Left lobe of liver (tissue), 2 donors: ENCODE measurements at places on chromosomes 16 and 17. TPM values are rescaled to one million over a fixed set of nuclear protein-coding genes. Genes with fewer than 3 reads are reported as not detected.

DNA sequence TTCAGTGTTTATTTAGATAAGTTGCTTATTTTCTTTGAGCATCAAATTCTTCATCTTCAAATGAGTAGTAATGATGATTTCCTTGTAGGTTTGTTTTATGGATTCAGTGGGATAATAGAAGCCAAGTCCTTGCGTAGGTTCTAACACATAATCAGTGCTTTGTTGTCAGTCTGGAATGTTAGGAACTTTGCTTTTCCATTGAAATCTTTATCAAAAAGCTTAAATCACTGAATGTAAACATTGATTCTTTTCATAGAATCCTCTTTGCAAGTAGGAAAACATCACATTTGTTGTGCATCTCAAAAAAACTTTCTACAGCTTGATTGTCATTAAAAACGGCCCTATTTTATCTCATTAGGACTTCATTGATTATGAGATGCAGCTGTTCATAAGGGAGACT lies 490.3 kb upstream of the GOT2 start:
- DNase-seq, result no peak

- DNase-seq, result no peak
Measured at GRCh38 chr17:51668155-51668962, 408.0 kb downstream of the UTP18 start.

GRCh38 chr17:46176975-46177374 lies 16.3 kb downstream of the KANSL1 start:
- no peak for DNase-seq

GRCh38 chr17:60160829-60161501 lies 11.2 kb downstream of the CA4 start:
- DNase-seq, result no peak

GRCh38 chr17:17170346-17170985 lies 35.7 kb downstream of the PLD6 start:
- DNase-seq, result no peak

DNA sequence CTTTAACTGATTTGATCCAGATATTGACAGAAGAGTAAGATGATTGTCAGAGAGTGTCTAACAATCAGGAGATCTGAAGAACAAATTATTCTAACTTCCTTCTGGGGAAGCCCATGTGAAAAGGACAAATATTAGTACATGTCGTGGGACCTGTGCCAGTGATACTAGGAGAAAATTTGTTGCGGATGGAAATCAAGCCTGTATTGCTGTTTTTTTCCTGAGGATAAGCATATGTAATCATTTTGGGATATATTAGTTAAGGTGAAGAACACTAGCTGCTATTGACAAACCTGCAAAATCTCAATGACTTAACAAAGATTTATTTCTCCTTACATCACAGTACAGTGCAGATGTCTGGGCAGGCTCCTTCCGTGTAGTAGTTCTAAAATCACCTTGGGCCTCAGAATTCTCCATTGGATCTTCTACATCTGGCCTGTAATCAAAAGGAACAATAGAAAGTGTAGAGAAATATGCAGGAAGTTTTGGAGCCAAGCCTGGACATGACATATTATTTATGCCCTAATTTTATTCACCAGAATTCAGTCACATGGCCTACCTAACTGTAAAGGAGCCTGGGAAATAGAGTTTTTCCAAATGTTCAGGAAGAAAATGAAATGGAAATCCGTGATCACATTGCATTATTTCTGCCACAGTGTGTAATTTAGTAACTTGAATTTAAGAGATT lies 58.3 kb downstream of the CYB561 start:
- no peak for DNase-seq

Gene HSD11B2
- 3.1 TPM for total RNA-seq

DNA sequence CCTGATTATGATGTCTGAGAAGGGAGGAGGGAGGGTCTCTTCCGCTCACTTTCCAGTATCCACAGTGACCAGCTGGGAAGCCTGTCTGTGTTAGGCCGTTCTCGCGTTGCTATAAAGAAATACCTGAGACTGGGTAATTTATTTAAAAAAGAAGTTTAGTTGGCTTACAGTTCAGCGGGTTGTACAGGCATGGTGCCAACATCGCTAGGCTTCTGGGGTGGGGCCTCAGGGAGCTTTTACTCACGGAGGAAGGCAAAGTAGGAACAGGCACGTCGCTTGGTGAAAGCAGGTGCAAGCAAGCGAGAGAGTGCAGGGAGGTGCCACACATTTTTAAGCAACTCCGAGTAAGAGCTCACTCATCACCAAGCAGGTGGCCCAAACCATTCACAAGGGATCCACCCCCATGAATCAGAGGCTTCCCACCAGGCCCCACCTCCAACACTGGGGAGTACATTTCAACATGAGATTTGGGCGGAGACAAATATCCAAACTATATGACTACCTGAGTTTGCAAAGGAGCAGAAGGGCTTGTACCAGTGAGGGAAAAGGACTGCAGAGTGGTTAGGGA lies 137.5 kb downstream of the CCDC182 start:
- no peak for DNase-seq

GRCh38 chr17:63800783-63801182 lies 26.4 kb upstream of the PSMC5 start:
- DNase-seq, result no peak

GRCh38 chr16:5460701-5461100 lies 363.1 kb upstream of the EEF2KMT start:
- DNase-seq, result no peak

DNA sequence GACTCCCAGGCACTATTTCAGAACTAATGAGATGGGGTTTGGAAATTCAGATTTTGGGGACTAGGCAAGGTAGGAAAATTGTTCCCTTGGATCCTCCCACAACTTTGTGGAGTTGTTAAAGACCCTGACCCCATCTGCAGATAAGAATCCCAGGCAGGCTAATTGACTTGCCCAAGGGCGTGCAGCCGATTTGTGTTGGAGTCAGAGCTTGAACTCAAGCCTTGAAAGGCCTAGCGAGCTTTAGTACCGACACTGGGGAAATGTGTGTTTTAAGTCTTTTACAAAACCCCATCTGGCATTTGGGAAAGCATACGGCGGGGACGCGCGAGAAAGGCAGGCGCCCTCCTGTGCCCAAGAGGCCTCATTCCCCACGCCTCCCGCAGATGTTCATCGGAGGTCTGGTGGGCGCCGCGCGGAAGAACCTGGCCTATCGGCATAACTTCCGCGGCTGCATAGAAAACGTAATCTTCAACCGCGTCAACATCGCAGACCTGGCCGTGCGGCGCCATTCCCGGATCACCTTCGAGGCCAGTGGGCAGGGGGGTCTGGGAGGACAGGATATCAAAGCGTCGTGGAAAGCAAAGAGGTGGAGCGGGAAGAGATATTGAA lies 4.3 kb downstream of the CNTNAP1 start:
- no peak for DNase-seq

Gene C16orf46
- total RNA-seq, result 2.0 TPM

DNA sequence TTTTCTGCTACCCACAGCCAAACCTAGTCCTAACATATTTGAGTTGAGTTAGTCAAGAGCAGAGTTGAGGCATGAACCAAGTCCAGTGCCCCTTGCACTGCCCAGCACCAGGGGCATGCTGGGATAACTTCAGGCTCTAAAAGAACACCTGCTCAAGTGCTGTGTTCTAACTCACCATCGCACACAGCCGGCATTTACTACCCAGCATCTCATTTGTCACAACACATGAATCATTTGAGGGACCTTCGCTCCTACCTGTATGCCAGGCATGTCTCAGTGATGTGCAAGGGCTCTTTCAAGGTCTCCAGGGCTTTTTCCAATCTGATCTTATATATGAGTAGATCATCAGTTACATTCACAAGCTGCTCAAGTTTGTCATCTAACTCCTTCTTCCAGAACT lies 12.6 kb downstream of the TEKT1 start:
- no peak for DNase-seq

GRCh38 chr16:72442385-72443158 lies 270.6 kb upstream of the PMFBP1 start:
- DNase-seq, result no peak

DNA sequence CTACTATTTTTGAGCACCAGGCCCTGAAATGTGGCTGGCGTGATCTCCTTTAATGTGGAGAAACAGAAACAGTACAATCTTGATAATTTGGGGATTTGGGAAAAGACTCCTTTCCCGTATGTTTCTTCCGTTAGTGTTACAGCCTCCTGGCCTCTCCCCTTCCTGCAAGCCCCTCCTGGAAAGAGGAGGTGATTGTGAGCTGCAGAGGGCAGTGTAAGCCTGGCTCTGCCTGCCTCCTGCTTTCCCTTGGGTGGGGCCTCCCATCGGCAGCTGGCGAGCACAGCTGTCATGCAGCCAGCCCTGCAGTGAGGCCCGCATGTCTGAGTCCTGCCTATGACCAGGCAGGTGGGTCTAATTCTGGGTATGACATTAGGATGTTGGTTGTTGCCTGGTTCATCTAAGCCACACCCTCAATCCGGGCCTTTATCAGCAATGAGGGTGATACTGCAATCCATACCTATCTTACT lies 48.7 kb upstream of the WSB1 start:
- peak; percentile 77 for DNase-seq

Gene UBE2G1
- total RNA-seq, result 37.8 TPM

GRCh38 chr16:53865494-53865863 lies 161.5 kb downstream of the FTO start:
- DNase-seq, result no peak

DNA sequence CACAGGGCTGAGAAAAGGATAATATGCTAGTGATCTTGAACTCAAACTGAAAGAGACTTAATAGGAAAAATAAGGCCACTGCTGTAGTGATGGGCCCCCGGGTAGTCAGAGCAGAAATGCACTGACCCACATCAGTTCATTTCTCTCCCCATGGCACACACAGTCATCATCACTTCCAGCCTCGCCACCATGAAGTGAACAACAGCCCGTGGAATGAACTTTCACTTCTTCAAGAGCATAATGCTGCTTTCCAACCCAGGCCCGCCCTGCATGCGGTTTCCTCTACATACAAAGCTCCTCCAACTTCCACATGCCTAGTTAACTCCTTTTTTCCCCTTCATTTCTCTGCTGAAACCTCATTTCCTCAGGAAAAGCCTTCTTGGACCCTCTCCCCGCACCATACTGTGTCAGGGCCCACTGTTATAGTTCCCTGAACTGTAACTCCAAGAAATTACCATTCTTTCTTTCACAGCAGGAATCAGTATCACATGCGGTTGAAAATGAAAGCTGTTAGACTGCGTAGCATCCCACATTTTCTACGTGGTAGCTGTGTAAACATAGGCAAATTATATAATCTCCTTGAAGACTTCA lies 65.8 kb upstream of the SMIM36 start:
- no peak for DNase-seq

Gene SPNS3
- not detected for total RNA-seq

GRCh38 chr17:14437176-14437575 lies 136.3 kb downstream of the HS3ST3B1 start:
- DNase-seq, result no peak

Gene KCNH4
- total RNA-seq, result not detected

Gene CDRT4
- total RNA-seq, result 1.7 TPM

DNA sequence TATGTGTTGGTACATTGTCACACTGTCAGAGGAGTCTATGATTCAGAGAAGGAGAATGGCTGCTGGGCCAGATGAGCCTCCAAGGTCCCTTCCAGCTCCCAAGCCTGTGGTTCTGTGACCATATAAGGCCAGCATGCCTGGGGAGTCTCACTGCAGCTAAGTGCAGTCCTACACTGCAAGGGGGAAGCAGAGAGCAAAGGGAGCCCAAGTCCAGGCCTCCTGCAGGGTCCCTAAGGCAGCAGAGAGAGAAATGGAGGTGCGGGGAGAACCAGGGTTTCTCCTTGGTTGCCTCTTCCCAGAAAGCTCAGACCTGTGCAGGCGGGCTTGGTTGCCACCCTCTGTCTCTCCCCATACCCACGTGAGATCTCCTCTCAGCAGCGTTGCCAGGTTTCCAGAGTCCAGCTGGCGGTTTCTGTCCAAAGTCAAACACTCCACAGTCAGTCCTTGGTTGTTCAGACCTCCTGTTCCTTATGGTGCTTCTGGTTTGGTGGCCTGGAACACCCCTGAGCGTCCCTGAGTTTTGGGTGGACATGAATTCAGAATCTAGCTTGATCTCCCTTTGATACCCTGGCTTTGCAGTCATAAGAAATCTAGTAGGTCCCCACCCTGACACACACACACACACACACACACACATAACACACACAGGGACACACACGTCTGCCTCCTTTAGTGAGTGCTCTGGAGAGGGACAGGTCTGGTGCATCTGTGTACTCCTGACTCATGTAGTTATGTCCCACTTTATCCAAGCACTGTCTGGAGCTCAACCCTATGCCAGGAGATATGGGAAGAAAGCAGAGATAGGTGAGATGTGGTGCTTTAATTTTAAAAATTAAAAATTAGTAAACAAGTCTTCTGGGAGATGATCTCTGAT lies 78.8 kb downstream of the GNAO1 start:
- peak; percentile 92 for DNase-seq

Gene TPSB2
- total RNA-seq, result 1.6 TPM

DNA sequence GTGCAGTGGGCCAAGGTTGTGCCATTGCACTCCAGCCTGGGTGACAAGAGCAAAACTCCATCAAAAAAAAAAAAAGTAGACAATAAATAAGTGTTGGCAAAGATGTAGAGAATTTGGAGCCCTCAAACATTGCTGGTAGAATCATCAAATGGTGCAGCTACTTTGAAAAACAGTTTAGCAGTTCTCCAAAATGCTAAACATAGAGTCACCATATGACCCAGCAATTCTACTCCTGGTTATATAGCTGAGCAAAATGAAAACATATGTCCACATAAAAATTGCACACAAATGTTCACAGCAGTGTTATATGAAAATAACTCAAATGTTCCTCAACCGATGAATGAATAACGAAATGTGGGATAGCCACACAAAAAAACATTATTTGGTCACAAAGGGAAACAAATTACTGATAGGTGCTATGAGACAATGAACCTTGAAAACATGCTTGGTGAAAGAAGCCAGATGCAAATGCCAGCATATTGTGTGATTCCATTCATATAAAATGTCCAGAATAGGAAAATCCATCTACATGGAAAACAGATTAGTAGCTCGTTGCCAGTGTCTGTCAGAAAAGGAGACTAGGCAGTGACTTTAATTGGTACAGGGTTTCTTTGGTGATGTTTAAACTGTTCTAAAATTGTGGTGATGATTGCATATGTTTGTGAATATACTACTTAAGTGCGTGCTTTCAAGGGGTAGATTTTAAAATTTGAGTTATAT lies 12.7 kb upstream of the RABEP1 start:
- DNase-seq, result no peak

GRCh38 chr16:15418206-15418605 lies 16.2 kb upstream of the BMERB1 start:
- no peak for DNase-seq

- DNase-seq, result no peak
Measured at GRCh38 chr16:3842994-3843393, 37.5 kb downstream of the CREBBP start.

DNA sequence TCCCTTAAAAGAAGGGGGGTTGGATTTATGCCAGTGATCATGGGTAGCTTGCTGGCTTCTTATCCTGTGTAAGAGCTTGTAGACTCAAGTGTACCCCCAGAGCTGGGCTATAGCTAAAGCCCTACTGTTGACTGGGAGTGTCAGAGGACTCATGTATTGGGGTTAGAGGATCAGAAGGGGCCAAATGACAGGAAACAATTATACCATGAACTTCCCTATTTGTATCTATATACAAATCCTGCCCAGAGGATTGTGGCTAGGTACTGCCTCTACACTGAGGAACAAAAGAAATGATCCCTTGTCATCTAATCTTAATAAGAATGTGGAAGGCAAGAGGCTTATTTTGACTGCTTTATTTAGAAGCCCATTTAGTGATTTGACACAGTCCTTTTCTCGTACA lies 14.3 kb downstream of the ZP2 start:
- DNase-seq, result no peak

Gene RNF112
- 0.45 TPM for total RNA-seq
